SHP77 (cell line): ENCODE measurements at places on chromosomes 7 and 10.

DNA sequence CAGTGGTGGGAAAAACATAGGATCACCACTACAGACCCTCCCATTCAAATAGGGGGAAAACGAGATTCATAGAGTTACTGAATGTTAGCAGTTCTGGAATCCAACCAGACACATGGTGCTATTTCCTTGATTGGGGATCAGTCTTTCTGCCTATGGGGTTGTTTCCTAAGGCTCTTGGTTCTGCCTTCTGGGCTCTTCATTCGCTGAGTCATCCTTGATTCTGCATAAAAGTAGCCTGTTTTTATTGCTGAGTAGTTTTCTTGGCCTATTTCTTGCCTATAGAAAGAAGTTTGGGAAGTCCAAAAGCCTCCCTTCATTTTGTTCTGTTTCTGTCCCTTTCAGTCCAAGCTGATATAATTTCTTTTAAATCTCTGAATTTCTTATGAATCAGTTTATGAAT, 99.3 kb upstream of the OIT3 start:
- no peak for DNase-seq

GRCh38 chr10:71358277-71358676, 38.4 kb upstream of the CDH23 start:
- no peak for DNase-seq

DNA sequence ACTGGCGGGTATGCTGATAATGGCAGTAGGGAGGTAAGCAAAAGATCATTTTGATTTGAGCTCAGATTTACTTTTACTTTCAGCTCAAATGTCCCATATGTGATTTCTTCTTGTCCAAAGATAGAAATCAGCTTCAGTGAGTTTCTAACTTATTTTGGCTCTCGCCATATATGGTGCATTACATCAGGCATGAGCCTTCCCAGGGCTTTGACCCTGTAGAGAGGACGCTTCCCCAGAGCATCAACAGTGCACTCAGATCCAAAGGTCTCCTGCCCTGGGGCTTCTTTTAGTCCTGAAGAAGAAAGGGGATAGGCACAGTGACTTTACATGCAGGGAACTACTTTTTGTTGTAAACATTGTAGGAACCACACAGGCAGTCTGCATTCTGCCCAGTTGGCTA, 128.6 kb upstream of the PDLIM1 start:
- no peak for DNase-seq

GRCh38 chr7:142583446-142583845, 165.8 kb upstream of the PRSS1 start:
- no peak for DNase-seq

GRCh38 chr10:64813391-64813790, 1292.2 kb downstream of the REEP3 start:
- no peak for DNase-seq

- DNase-seq: no peak
Measured at GRCh38 chr7:18706670-18707069, 211.1 kb downstream of the HDAC9 start.

GRCh38 chr7:43511029-43511428, 71.9 kb upstream of the STK17A start:
- no peak for DNase-seq

GRCh38 chr7:100080907-100081534, 502 bp downstream of the ZNF3 start:
- peak; percentile 19 for DNase-seq

DNA sequence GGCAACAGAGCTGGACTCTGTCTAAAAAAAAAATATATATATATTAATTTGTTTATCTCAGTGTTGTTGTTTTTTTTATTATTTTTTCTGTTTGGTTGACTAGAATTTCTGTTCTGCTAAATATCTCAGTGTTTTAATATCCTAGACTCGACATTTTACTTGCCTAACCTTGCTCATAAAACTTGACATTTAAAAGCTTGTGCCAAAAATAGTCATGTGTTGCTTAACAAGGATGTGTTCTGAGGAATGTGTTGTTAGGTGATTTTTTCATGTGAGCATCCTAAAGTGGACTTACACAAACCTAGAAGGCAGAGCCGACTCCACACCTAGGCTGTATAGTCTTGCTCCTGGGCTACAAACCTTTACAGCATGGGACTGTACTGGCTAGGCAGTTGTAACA, 23.1 kb downstream of the NRBF2 start:
- no peak for DNase-seq

DNA sequence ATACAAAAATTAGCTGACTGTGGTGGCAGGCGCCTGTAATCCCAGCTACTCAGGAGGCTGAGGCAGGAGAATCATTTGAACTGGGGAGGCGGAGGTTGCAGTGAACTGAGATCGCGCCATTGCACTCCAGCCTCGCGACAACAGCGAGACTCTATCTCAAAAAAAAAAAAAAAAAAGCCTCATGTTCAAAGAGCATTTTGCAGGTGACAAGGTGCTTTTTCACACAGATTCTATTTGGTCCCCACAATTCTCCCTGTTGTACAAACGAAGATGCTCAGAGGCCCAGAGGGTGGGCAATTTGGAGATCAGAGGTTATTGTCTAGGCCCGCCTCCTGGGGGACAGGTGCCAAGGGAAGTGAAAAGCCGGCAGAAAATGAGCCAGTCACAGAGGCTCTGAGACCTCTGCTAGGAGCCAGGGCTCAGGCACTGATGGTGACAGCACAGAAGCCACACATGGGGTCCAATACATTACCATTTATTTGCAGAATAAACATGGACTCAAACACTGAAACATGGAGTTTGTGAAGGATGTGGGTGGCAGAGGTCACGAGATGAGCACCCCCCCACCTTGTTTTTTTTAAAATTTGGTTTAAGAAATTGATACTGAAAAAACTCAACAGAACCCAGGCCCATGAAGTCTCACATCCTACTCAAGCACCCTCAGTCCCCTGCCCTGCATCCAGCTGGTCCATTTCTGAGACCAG, 882 bp upstream of the GAL3ST4 start:
- no peak for DNase-seq

DNA sequence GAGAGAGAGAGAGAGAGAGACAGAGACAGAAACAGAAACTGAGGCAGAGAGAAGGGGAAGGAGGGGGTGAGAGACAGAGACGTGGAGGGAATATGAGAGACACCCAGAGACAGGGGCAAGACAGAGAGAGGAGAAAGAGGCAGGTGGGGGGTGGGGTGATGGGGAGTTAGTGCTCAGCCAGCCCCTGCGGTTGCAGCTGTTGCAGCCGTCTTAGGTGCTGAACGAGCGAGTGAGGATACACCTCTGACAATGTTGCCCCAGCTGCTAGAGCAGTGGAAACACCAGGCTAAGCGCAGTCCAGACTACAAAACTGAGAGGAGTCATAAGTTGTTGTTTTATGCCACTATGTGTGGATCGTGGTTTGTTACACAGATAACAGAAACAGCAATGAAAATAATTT, 328.2 kb upstream of the SHH start:
- no peak for DNase-seq

- no peak for DNase-seq
Measured at GRCh38 chr7:39894904-39895303, 55.2 kb upstream of the CDK13 start.

DNA sequence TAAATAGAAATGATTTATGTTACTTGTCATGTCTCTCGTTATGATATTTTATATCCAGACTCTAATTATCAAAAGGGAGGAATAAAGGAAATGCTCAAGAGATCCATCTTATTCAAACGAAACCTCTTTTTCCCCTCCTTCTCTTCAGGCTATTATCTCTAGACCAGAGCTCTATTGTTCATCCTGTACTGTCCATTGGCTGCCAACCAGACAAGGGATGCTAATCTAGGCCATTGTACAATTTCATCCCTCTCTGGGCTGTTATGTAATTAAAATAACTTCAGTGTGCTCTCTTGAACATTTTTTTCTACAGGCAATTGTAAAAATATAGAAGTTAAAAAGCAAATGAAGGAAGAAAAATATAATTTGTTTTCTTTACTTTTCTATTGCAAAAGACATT, 220.4 kb downstream of the HDAC9 start:
- DNase-seq: no peak

- DNase-seq: no peak
Measured at GRCh38 chr7:3415861-3416312, 114.8 kb downstream of the SDK1 start.

DNA sequence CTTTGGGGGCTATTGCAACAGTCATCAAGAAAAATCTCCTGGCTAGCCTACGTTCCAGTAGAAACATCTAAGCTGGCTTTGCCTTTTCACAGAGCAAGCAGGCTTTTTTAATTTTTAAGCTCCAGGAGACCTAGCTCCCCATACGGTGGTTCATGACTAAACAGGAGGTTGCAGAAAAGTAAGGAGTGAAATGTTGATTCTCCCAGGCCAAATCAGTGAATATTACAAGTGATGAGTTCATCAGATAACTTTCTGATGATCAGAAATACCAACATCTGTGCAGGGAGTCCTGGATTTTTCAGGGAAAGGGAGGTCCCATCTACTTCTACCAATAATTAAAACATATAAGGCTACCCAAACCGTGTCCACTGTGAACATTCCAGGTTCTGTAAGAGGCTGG, 477.3 kb upstream of the CELF2 start:
- DNase-seq: no peak
